RPMI7951 (cell line): ENCODE measurements at places on chromosomes 6 and 20.

- DNase-seq = no peak
Measured at GRCh38 chr6:147065786-147066185, 138.4 kb upstream of the STXBP5 start.

DNA sequence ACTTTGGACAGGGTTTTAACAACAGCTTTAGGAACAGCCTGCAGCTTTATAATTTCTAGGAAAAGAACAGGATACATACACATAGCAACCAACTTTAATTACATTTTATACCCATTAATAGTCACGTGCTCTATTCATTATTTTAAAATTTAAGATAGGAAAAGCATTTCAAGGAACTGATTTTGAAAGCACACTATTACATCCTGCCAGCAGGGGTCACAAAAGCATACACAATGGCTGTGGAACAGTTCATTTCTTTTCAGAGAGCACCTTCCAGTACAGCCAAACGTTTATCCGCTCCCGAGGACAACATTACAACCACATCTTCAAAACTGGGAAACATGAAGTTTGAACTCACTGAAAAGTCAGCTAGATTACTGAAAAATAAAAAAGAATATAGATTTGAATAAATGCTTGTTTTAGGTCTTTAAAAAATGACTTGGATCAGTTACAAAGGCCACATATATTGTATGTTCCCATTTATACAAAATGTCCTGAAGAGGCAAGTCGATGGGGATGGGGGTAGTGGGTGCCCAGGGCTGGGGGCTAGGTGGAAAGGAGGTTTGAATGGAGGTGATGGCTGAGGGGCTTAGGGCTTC, 104.6 kb upstream of the EXOC2 start:
- peak; percentile 49 for DNase-seq

DNA sequence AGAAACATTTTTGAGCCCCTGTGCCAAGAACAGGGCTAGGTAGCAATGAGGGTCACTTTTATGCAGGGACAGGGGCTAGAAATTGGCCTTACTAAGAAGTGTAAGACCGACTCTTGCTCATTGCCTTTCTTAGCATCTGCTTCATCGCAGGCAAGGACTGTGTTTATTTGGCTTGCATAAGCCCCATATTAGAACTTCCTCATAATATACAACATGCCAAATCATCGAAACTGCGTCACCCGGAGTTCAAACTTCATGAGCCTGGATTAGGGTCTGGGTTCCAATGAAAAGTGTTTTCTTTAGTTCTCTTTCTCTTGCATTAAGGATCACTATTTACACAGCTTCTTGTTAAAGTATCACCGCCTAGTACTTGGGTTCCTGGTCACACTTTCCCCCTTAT, 977 bp upstream of the SMAP1 start:
- no peak for DNase-seq

- DNase-seq = no peak
Measured at GRCh38 chr6:38306931-38307330, 332.8 kb downstream of the BTBD9 start.

- DNase-seq = peak; percentile 88
Measured at GRCh38 chr6:88376768-88377387, 210.7 kb upstream of the CNR1 start.

GRCh38 chr20:48247961-48248360, 462.7 kb upstream of the SULF2 start:
- no peak for DNase-seq

- peak; percentile 33 for DNase-seq
Measured at GRCh38 chr6:143346004-143346403, 104.5 kb downstream of the ADAT2 start.

GRCh38 chr6:149089510-149089909, 228.0 kb upstream of the TAB2 start:
- DNase-seq = no peak
